Kidney (tissue), 22 donors: ENCODE measurements at places on chromosomes 5 and 9. TPM values are rescaled to one million over a fixed set of nuclear protein-coding genes. Genes with fewer than 3 reads are reported as not detected.

The IFNA2 gene
- not detected for polyA plus RNA-seq

The LEAP2 gene
- polyA plus RNA-seq = 6.9 TPM

DNA sequence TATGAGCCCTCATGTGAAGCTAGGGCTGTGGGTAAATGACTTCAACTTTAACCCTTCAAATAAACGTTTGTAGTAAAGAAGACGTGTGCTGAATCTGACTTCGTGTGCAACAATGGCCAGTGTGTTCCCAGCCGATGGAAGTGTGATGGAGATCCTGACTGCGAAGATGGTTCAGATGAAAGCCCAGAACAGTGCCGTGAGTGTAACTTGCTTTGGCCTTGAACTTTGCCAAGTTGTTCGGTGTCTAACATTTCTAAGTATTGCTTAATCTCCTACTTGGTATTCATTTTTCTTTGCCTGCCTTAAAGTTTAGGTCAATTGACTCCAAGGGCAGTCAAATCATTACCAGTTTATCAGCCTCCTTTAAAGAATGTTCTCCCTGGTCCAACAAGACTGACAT is 18.2 kb downstream of the VLDLR start:
- H3K36me3 ChIP-seq = peaks cover 16% of the 10 kb centered on the region
- no peaks in the 10 kb centered on the region for H3K27me3 ChIP-seq
- H3K4me3 ChIP-seq = no peak overlapping the region
- DNase-seq = no peak
- no peak overlapping the region for H3K27ac ChIP-seq
- H3K4me1 ChIP-seq = no peaks in the 10 kb centered on the region

The PLPP7 gene
- 5.5 TPM for polyA plus RNA-seq

- peaks cover 10% of the 10 kb centered on the region for H3K4me1 ChIP-seq
- no peaks in the 10 kb centered on the region for H3K36me3 ChIP-seq
- H3K27ac ChIP-seq = peak within 1 kb of the TSS; percentile 75
- no peak for DNase-seq
- H3K4me3 ChIP-seq = peak within 1 kb of the TSS; percentile 81
- no peaks in the 10 kb centered on the region for H3K27me3 ChIP-seq
Measured at GRCh38 chr9:125747053-125747764, at the start of gene PBX3. PBX3 (plus strand) TSS chr9:125747373.

The HAND1 gene
- not detected for polyA plus RNA-seq

GRCh38 chr5:109324931-109325330 is 84.8 kb downstream of the PJA2 start:
- H3K27me3 ChIP-seq = no peaks in the 10 kb centered on the region
- DNase-seq = no peak
- H3K4me3 ChIP-seq = no peak overlapping the region

GRCh38 chr9:72226146-72226812 is 77.0 kb downstream of the GDA start:
- H3K27ac ChIP-seq = no peak overlapping the region
- no peaks in the 10 kb centered on the region for H3K36me3 ChIP-seq
- DNase-seq = no peak
- no peak overlapping the region for H3K4me3 ChIP-seq

GRCh38 chr5:172118891-172119290 is 69.1 kb downstream of the STK10 start:
- no peaks in the 10 kb centered on the region for H3K36me3 ChIP-seq
- no peak for DNase-seq
- H3K4me3 ChIP-seq = no peak overlapping the region
- H3K27me3 ChIP-seq = no peaks in the 10 kb centered on the region
- peaks cover 9% of the 10 kb centered on the region for H3K4me1 ChIP-seq
- no peak overlapping the region for H3K27ac ChIP-seq

DNA sequence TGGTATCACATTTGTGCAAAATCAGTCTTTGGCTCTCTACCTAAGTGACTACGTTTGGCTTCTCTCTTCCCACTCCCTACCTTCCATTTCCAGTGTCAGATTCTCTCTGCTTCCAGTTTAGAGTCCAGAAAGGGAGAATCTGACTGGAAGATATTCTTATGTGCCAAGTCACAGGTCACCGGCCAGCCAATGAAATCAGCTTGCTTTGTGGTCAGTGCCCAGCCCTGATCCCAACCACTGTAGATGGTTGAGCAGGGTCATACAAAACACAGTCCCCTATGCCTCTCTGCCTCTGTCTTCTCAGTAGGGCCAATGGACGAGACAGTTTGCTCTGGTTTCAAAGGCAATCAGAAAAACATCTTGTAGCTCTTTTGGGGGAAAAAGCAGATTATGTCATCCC is 15.6 kb upstream of the EPB41L4B start:
- H3K27me3 ChIP-seq = no peaks in the 10 kb centered on the region
- H3K4me1 ChIP-seq = no peaks in the 10 kb centered on the region
- no peak for DNase-seq
- H3K4me3 ChIP-seq = no peak overlapping the region

DNA sequence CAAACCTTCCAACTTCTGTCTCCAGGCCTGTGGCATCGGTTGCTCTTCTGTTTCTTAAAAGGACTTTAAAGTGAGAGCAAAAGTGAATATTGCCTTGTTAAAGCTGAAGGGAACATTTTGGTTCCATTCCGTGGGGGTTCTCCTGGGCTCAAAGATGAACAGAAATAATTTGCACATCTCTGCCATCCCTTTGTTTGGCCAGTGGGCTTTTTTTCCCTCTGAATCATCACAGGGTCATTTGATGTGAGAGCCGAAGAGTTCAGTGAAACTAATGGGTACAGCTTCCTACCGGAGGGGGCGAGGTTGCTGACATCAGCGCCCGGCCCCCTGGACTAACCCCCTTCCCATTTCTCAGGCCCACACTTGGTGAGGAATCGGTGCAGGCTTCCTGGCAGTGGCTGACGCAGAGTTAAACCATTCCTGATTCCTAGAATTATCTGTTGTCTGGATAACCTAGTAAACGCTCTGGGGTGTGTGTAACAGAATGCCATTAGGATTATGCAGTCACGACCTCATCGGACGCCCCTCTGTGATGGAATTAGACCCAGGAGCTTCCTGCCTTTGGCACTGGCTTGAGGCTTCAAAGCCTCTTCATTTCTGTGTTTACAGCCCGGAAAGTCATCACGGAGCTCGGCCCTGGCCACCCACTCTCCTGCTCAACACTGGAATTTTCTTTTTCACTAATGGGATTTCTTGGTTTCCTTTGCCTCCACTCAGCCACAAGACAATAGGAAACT is 61.6 kb upstream of the RPL26L1 start:
- H3K27me3 ChIP-seq = no peaks in the 10 kb centered on the region
- no peak overlapping the region for H3K4me3 ChIP-seq
- H3K27ac ChIP-seq = peak overlapping the region; percentile 29
- H3K4me1 ChIP-seq = no peaks in the 10 kb centered on the region

GRCh38 chr5:174777583-174777982 is 53.2 kb downstream of the MSX2 start:
- no peaks in the 10 kb centered on the region for H3K27me3 ChIP-seq
- H3K4me1 ChIP-seq = no peaks in the 10 kb centered on the region
- no peak overlapping the region for H3K27ac ChIP-seq
- no peaks in the 10 kb centered on the region for H3K36me3 ChIP-seq

DNA sequence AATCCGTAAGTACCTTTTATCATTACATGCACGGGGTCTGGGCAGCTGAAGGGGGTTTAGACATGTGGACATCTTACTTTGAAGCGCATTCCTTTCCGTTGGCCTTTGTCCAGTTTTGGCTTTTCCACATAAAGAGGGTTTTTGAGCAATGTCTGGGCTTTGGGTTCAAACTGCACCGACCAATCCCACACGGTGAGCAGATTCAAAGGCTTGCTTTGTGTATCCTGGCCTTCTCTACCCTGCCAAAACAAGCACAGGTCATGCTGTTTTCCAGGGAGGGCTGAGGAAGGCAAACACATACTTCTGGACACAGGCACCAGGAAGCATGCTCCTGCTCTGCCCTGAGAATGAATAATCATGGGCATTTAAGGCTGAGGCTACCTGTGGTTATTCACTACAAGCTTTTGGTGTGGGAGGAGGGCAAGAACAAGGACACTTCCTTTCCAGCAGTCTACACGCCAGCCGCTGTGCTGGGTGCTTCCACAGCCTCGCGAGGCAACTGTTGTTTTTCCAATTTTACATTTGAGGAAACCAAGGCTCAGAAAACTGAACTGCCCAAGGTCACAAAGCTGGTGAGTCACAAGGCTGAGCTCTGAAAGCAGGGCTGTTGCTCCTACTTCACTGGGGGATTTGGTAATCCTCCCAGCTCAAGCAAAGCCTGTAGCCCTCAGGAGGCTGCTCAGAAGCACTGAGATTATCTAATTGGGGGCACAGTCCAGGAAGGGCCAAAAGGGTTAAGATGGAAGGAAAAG is 59.8 kb upstream of the GOLPH3 start:
- peaks cover 22% of the 10 kb centered on the region for H3K4me1 ChIP-seq
- no peak for DNase-seq
- H3K36me3 ChIP-seq = peaks cover 12% of the 10 kb centered on the region
- no peaks in the 10 kb centered on the region for H3K27me3 ChIP-seq
- H3K27ac ChIP-seq = peak overlapping the region; percentile 53

DNA sequence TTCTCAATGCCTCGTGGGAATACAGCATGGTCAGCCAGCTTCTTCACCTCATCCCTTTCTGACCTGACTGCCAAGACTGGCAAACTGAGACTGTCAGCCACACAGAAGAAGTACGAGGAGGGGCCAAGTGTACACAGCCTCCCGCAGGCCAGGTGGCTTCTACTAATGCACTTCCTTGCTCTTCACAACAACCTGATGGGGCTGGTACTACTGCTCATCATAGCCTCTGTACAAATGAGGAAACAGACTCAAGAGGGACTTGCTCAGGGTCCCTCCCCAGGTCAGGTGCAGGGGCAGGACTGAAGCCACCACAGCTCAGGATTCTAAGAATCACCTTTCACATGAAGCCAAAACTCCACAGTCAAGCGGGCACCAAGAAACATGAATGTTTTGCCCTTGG is 21.3 kb downstream of the NIPAL4 start:
- H3K36me3 ChIP-seq = no peaks in the 10 kb centered on the region
- H3K27me3 ChIP-seq = no peaks in the 10 kb centered on the region
- H3K4me1 ChIP-seq = no peaks in the 10 kb centered on the region
- H3K4me3 ChIP-seq = no peak overlapping the region

DNA sequence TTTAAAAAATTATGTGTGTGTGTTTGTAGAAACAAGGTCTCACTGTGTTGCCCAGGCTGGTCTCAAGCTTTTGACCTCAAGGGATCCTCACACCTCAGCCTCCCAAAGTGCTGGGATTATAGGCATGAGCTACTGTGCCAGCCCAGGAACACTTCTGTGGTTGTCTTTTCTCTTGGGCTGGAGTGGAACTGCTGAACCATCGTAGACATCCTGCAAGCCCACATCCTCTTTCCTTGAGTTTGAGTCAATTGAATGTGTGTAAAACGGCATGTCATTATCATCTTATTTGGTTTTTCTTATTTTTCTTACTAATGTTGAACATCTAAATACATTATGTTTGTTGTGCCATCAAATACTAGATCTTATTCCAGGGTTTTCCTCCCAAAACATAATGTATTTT is 40.0 kb downstream of the EHMT1 start:
- H3K27me3 ChIP-seq = no peaks in the 10 kb centered on the region
- peaks cover 3% of the 10 kb centered on the region for H3K36me3 ChIP-seq
- no peak for DNase-seq
- no peaks in the 10 kb centered on the region for H3K4me1 ChIP-seq
- no peak overlapping the region for H3K4me3 ChIP-seq

The CCL27 gene
- not detected for polyA plus RNA-seq

DNA sequence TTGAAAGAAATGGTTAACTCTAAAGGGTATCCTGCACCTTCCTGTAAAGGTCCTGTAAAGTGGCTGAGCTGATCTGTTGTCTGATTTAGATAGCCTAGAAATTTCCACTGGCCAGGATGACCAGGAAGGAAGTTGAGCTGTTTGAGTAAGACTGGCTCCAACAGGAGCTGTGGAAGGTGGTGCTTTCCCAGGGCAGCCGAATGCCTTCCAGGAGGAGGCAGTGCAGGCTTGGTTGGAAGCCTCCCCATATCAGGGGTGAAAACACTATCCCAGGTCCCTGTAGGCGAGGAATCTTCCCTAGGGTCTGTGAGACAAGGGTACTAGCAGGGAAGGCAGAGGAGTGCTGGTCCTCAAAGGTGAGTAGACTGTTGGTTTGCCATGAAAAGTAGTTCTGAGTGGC is 98.4 kb downstream of the LIX1 start:
- H3K4me1 ChIP-seq = peaks cover 12% of the 10 kb centered on the region
- H3K4me3 ChIP-seq = no peak overlapping the region
- no peaks in the 10 kb centered on the region for H3K27me3 ChIP-seq
- DNase-seq = peak; percentile 68

The CAVIN4 gene
- polyA plus RNA-seq = 0.24 TPM

GRCh38 chr9:130498298-130498917 is 53.6 kb downstream of the ASS1 start:
- DNase-seq = no peak
- no peak overlapping the region for H3K4me3 ChIP-seq
- H3K27me3 ChIP-seq = no peaks in the 10 kb centered on the region
- H3K4me1 ChIP-seq = peaks cover 2% of the 10 kb centered on the region
- no peak overlapping the region for H3K27ac ChIP-seq
- H3K36me3 ChIP-seq = no peaks in the 10 kb centered on the region

The BARHL1 gene
- not detected for polyA plus RNA-seq

The GLRA1 gene
- polyA plus RNA-seq = not detected
